ENCODE measurements at places on chromosomes 3 and 15. TPM values are rescaled to one million over a fixed set of nuclear protein-coding genes. Genes with fewer than 3 reads are reported as not detected.

DNA sequence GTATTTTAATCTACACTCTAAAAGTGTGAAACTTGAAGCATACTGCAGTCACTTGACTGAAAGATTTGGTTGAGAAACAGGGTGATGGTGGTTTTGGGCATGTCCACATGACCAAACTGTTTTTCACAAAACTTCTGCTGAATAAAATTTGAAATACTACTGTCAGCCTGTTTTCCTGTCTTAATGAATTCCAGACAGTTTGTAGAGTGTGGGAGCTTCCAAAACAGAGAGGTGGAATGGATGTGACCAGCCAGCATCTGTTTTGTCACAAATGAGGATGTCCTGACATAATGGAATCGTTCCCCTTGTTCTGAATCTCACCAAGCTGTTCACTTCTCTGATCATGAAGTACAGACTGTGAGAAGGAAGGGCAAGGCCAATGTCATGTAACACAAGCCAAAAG lies 11.8 kb downstream of the MITF start:
- DNase-seq = no peak

The TMEM212 gene
- not detected for total RNA-seq

The HRH1 gene
- 0.50 TPM for total RNA-seq

The CSTA gene
- total RNA-seq = 14.5 TPM

Measured in prostate gland (tissue), 2 donors.